ENCODE measurements at places on chromosomes 6 and 20.

DNA sequence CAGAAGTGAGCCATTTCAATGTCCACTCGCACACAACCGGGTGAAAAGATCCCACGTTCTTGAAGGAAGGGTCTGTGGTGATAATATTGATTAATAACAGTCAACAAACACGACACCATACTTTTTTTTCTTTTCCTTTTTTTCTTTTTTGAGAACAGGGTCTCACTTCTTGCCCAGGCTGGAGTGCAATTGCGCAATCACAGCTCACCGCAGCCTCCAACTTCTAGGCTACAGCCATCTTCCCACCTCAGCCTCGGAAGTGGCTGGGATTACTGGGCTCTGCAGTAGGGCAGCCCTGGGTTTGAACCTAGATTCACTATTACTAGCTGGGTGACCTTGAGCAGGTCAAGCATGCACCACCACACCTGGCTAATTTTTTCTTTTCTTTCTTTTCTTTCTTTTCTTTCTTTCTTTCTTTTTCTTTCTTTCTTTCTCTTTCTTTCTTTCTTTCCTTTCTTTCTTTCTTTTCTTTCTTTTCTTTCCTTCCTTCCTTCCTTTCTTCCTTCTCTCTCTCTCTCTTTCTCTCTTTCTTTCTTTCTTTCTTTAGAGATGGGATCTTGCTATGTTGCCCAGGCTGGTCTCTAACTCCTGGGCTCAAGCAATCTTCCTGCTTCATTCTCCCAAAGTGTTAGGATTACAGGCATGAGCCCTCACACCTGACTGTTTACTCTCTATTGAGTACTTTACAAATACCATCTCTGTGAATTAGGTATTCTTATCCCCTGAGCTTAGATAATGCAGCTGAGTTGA, 123.9 kb downstream of the SNX5 start:
- no peak for DNase-seq

DNA sequence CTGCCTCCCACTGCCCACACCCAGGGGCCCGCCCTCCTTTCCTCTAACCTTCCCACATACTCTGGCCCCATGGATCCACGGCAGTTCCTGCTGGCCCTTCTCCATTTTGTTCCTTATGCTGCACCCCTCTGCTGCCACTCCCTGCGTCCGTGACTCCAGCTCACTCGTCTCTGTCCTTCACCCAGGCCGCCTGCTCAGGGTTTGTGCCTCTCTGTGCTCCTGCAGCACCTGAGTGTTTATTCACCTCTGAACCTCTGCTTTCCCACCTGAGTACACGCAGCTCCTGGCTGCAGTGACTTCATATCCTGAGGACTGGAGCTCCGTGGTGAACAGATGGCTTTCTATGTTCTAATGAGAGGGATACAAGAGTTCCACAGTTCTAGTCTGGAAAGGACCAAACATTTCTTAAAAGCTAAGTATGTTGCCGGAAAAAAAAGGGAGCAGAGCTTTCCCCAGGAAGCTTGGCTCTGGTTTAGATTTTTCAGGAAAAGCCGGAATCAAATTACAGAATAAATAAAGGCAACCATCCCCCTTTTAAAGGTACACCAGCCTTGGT, 1.5 kb upstream of the GNRH2 start:
- DNase-seq, result peak; percentile 59

DNA sequence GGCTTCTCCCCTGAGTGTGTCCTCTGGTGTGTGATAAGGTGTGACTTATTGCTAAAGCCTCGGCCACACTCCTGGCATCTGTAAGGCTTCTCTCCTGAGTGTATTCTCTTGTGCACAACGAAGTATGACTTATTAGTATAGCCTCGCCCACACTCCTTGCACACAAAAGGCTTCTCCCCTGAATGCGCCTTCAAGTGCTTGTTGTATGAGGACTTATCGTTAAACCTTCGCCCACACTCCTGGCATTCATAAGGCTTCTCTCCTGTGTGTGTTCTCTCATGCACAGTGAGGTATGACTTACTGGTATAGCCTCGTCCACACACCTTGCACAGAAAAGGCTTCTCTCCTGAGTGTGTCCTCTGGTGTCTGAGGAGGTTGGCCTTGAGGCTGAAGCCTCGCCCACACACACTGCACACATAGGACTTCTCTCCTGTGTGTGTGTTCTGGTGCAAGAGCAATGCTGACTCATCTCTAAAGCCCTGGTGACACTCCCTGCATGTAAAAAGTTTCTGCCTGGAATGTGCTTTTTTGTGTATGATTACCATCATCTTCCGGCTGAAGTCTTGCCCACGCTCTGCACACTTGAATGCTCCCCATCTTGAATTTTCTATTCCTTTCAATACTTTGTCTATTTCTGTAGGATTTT, 20.4 kb downstream of the ZNF337 start:
- DNase-seq, result no peak

DNA sequence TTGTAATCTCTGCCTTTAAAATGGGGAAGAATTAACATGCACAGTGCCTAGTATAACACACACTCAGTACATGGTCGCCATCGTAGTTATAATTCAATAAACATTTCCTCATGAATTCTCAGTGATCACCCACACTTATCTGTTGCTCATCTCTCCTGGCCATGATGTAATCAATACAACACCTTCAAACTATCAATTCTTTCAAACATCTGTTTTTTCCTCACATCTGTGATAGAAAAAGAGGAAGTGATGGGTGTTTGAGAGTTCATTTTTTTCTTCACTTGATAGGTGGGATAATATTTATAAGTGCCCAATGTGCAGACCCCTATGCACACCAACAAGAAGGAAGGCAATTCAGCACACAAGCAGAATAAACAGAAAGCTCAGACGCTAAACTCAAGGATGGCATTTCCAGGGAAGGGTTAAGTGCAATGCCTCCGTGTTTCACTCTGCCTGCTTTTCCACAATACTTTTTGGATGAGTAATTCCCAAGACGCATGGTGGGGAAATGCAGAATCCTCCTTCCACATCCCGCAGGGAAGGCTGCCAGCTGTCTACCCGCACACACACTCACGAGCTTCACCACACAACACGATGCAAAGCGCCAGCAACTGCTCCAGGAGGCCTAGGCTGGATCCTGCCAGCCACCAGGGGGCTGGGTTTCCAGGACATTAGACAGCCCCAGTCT, 100.3 kb downstream of the GMPR start:
- peak; percentile 63 for DNase-seq

- DNase-seq, result no peak
Observed at GRCh38 chr6:43037197-43037596, 15.8 kb downstream of the RRP36 start.

DNA sequence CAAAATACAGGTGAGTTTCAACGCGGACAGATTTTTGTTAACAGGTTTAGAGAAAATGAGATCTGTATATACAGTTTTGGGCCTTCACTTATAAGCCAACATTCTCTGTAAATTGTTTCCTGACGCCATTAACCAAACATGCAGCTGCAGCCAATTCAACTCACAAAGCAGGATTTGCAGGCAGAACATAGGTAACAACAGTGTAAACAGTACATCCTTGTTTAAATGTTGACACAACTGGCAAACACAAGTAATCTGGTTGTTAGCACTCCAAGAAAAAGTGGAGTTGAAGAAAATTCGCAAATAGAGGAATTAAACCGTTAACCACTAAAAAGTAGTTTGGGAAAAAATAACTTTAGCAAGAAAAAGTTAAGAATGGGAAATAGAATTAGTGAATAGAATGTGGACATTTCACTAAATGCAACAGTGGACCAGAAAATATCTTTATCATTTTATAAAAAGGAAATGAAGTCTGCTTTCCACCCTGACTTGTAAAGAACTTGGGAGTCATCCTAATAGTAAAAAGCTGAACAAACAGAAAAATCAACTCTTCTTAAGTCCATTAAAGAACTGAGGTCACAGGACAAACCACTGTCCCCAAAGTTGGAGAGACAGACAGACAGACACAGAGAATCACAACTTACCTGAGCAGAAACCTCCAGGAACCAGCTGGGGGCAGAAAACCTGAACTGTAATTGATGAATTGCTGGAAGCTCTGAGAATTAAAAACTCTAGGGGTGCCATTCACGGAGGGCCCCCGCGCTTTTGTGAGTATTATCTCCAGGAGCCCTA, 10.1 kb downstream of the SMIM28 start:
- no peak for DNase-seq

DNA sequence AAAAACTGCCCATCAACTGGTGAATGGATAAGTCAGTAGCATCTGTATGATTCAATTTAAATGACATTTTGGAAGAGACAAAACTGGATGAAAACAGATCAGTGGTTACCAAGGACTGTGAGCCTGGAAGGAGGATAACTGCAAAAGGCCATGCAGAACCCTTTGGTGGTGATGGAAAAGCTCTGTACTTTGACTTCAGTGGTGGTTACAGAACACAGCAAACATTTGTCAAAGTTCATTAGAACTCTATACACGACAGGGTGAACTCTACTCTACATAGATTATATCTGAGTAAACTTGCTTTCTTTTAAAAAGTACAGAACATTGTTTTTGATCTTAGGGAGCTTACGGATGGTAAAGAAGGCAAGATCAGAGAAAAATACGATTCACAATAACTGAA, 111.9 kb upstream of the HTR1E start:
- DNase-seq, result no peak

DNA sequence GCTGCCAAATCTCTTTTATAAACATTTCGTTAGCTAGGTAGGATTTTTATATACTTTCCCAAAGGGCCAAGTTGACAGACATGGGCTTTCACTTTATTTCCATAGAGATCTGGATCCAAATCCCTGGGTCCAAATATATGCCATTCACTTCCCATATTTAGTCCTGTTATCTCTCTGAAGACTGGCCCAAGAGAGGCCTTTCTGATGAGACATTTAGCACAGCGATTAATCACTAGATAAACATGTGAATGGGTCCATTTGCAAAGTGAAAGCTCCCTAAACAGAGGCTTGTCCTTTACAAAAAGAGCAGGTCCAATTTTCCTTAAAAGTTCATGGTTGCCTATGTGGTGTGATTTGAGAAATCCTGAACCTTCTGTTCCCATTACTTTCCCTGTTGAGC, 132.6 kb downstream of the TRMT11 start:
- no peak for DNase-seq

DNA sequence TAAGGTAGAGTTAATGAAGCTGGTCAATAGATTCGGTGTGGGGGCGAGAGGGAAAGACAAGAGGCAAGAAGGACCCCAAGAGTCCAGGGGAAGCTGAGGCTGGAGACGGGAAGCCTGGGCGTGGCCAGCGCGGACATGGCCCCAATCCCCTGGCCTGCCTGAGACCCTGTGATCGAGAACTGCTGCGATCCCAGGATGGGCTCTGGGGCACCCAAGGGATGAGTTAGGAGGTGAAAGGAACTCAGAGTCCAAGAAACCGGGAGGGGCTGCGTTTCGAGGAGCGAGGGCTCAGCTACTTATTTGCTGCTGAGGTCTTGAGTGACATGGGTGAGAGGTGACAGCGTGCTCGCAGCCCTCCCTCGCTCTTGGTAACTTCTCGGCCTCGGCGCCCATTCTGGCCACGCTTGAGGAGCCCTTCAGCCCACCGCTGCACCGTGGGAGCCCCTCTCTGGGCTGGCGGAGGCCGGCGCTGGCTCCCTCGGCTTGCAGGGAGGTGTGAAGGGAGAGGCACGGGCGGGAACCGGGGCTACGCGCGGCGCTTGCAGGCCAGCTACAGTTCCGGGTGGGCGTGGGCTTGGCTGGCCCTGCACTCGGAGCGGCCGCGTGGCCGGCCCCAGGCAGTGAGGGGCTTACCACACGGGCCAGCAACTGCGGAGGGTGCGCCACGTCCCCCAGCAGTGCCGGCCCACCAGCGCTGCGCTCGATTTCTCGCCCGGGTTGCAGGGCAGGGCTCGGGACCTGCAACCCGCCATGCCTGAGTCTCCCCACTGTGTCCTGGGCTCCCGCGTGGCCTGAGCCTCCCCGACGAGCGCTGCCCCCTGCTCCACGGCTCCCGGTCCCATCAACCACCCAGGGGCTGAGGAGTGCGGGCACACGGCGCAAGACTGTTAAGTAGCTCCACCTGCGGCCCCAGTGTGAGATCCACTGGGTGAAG, 58.2 kb downstream of the IRF4 start:
- no peak for DNase-seq

GRCh38 chr6:158283304-158283980, 28.8 kb upstream of the TULP4 start:
- no peak for DNase-seq

GRCh38 chr6:156183678-156184077, 593.5 kb upstream of the ARID1B start:
- DNase-seq, result no peak

DNA sequence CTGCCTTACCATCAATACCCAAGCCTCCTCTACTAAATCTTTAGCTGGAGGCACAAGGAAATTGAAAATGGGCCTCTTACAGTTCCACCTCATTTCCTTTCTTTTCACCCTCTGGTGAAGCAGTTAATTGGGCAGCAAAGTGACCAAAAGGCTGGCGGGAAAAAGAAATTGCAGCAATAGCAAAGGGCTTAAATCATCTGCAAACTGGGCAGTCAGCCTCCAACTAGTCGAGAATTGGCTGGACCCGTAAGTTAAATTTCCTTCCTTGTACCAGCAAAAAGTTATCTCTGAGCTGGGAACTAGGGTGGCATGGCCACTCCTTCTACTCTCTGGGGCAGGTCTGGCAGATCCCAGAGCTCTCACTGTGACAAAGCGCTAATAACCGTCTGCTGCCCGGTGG, 33.5 kb downstream of the GHRH start:
- no peak for DNase-seq

DNA sequence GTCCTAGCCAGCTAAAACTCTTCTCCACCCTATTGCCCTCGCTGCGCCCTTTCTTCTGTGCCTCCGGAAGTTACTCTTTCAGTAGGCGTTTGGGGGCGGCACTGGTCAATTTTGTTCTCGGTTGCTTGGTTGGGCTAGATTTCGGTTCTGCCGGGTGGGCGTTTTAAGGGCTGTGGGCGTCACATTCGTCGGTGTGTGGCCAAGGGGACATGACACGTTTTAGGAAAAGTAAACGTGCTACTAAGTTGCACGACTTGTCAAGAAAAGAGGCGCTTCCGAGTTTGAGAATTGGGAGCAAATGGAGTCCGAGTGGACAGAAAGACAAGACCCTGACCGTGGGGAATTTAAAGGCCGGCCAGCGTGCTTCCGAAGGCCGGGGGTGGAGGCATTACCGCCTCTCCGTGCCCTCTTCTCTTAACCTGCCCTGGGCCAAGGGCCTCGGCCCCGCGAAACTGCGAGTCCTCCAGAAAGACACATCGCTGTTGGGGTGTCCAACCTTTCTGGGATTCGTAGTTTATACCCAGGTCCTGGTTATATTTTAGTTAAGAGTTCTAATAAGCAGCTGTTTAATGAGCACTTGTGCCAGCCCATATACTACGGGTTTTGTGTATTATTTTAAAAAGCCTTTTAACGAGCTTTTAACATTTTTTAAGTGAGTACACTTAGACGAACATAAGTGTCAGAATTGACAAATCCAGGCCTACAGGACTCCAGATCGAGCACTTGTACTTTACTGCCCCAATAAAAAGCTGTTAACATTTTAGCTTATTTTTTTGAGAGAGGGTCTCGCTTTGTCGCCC, 664 bp upstream of the BAG6 start:
- no peak for DNase-seq
